ENCODE measurements at places on chromosomes 12 and 14. TPM values are rescaled to one million over a fixed set of nuclear protein-coding genes. Genes with fewer than 3 reads are reported as not detected.

GRCh38 chr12:96422192-96422591, 22.0 kb upstream of the CDK17 start:
- no peak for DNase-seq

Gene TAS2R13
- 0.03 TPM for polyA plus RNA-seq

Gene PLEKHG7
- polyA plus RNA-seq: 0.54 TPM

Gene AMN
- 327 TPM for polyA plus RNA-seq

Gene ARHGDIB
- polyA plus RNA-seq: 53.2 TPM

Gene ACVRL1
- polyA plus RNA-seq: 17.7 TPM

Gene OAS3
- polyA plus RNA-seq: 12.3 TPM
